NCI-H1105 treated with DMSO at 0.1 percent for 48 hours (cell line): ENCODE measurements at places on chromosomes 5 and 9.

DNA sequence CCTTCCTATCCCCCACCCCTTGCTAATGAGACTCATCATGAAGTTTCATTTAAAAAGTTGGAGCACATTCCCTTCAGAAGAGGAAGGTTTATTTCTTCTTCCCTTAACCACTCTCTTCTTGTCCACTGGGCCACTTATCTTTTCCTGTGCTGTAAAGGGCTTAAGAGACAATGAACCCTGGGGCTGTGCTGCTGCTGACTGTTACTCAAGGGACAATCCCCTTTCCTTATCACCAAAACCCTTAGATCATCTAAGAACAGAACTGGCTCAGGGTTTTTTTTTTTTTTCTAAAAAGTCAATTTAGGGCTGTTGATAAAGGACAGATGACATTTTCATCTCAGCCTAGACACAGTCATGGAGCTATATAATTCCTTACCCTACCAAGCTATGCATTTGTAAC, 29.6 kb downstream of the CAPSL start:
- no peak for DNase-seq

DNA sequence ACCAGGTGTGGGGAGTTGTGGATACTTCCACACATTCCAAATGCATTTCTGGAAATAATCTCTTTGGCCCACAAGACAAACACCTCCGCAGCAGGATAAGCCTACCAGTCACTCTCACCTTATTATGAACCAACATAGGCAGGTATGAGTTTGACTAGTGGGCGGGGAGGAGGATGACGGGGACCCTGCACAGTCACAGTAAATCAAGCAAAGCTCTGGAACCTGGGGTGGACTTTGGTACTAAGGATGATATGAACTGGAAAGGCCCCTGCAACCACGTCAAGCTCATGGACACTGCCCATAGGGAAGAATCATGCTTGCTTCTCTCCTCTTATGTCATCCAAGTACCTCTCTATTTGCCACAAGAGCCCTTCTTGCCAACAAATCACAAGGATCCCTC, 259.4 kb downstream of the HSPA4 start:
- DNase-seq: no peak

DNA sequence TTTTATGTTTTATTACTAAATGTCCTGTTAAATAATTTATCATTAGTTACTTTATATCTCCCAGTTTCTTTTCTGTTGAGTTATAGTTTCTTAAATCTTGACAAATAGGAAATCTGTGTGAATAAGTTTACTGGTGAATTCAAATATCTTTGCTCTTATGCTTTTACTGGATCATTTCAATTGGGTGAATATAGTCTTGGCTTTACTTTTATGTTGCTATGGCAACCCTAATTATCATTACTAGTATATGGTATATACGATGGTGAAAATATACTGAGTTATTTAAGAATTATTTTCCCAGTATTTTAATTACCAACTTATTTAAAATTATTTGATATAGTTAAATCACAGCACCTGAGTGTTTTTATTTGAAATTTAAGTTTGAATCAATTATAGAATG, 363.0 kb downstream of the CDH10 start:
- DNase-seq: no peak

DNA sequence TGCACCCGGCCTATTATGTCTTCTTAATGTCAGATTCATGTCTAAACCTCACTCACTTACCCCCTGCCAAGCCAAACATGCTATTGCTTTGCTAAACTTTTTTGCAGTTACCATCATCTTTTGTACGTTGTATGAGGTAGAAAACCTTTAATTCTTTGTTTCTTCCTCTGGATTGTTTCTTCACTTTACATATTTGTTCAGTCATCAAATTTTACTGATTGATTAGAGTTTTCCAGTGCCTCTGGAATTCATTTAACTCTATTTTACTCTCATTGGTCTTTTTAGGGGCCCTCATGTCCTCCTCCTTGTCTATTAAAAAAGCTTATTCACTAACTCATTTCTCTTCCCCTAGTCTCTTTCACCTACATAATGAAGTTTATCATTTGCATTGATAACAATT, 67.0 kb downstream of the RIC1 start:
- DNase-seq: no peak

- no peak for DNase-seq
These were observed 45.0 kb downstream of the CRB2 start for GRCh38 chr9:123400926-123401503.

- DNase-seq: no peak
These were observed 726.4 kb upstream of the GRAMD2B start for GRCh38 chr5:125696762-125697161.

- no peak for DNase-seq
These were observed 203.5 kb upstream of the RGMB start for GRCh38 chr5:98570010-98570409.

- no peak for DNase-seq
These were observed 24.0 kb downstream of the NME5 start for GRCh38 chr5:138115254-138115653.

DNA sequence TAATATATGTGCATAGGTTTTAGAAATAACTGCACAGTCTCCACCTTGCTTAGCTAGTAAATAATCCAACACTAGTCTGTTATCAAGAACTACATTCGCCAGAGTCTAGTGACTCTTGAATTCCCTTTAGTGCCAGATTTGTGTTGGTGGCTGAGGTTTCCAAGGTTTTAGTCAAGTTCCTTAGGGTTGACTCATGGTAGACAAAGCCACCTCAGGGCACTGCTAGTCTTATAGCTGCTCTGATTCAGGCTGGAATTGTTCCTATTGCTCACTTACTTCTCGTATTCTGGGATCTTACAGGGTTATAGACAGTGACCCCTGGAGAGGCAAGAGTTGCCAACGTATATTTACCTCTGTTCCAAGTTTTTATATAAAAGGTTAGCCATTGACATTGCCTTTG, 1369.8 kb upstream of the CDH9 start:
- DNase-seq: no peak

DNA sequence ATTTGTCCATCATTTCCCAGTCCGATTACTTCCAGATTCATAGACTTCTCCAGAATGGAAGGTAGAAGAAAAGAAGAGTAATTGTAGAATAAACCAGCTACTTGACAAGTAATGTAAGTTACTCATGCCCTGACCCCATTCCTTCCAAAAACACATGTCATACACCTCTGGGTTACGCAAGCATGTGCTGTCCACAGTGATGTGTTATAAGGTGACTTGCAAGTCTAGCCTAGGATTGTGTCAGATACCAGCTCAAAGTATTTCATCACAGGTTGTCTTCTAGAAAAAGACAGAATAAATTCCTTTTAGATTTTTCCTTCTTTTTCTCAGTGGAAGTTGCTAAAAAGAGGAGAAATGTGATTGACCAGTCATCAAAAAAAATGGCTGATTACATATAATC, 8.0 kb upstream of the TLR4 start:
- DNase-seq: no peak

- peak; percentile 61 for DNase-seq
These were observed 14.6 kb downstream of the SMARCA2 start for GRCh38 chr9:2029666-2030170.

- DNase-seq: no peak
These were observed 17.8 kb downstream of the ITK start for GRCh38 chr5:157198277-157198986.

GRCh38 chr5:132751444-132751843, 4.2 kb downstream of the CCNI2 start:
- no peak for DNase-seq

DNA sequence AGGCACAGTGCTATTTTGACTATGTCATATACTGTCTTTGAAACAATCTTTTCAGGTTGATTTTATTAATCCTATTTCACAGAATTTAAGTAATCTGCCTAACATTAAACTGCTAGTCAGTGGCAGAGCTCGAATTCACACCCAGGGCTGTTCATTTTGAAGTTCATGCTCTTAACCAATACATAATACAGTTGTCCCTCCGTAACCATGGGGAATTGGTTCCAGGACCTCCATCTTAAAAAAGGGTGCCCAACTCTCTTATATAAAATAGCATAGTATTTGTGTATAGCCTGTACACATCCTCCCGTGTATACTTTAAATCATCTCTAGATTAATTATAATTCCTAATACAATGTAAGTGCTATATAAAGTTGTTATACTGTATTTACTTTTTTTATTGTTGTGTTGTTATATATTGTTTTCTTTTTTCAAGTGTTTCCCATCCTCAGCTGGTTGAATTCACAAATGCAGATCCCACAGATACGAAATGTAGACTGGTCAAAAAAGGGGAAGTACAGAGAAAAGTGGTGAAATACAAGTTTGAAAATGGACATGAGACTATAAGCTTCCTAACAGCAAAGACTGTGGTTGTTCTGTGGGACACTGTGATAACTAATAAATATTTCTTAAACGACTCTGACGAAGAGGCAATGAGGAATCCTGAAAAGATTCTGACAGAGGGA, 18.3 kb downstream of the RFX3 start:
- DNase-seq: no peak

GRCh38 chr9:137759649-137760321, 117.8 kb upstream of the CACNA1B start:
- DNase-seq: no peak

GRCh38 chr9:96884443-96884842, 30.1 kb upstream of the ZNF782 start:
- no peak for DNase-seq

DNA sequence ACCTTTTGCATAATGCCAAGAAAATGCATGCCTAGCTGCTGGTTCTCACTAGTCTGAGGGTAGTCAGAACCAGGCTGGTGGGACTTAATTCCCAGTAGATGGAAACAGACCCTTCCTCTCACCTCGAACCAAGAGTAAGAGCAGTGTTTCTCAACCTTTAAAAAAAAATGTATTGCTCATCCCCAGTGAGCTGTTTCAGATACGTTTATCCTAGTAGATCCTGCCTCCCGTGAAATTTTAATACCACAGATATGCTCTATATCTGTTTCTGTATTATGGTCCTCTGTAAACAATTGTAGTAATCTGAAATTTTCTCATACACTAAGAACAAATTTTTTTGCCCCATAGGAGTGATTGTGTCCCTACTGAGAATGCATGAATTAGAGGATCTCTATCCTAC, 86.2 kb downstream of the TEK start:
- DNase-seq: no peak

- DNase-seq: peak; percentile 100
These were observed 16.1 kb downstream of the LIFR start for GRCh38 chr5:38540314-38540713.

DNA sequence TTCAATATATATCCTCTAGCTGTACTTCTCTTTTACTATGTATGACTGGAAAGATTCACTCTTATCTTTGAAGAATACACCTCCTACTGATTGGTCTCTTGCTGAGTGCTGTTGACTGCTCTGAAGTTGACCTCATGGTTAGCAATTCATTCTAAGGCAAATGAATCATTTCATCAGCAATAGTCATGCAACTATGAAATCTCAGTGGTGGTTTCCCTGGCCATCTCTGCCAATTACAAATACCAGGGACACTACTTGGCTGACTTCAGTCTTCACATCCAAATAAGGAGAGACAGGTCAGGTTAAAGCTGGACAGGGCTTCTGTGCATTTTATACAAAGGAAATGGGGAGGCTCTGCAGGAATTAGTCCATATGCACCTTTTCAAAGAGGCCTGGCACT, 333.5 kb upstream of the ACTBL2 start:
- no peak for DNase-seq

- DNase-seq: no peak
These were observed 168.5 kb downstream of the ACTL7B start for GRCh38 chr9:108687006-108687987.

GRCh38 chr9:88820055-88820454, 171.2 kb upstream of the S1PR3 start:
- no peak for DNase-seq

GRCh38 chr5:892394-893136, at the start of the genes BRD9 and TRIP13:
TSS of gene BRD9 (minus strand) at chr5:892801. CDS start at chr5:892657, 144 bp downstream.
TSS of gene TRIP13 (plus strand) at chr5:892884. CDS start at chr5:892999, 115 bp downstream.
- peak; percentile 68 for DNase-seq

GRCh38 chr9:125412166-125412565, 150.5 kb downstream of the GAPVD1 start:
- DNase-seq: no peak

GRCh38 chr5:176737746-176738636, 72.4 kb upstream of the UNC5A start:
- DNase-seq: no peak

GRCh38 chr5:140553657-140554056, 3.6 kb downstream of the SRA1 start:
- DNase-seq: no peak

GRCh38 chr5:171701100-171701541, 84.5 kb upstream of the SMIM23 start:
- DNase-seq: no peak

- DNase-seq: no peak
These were observed 105.7 kb downstream of the LURAP1L start for GRCh38 chr9:12880406-12881015.

DNA sequence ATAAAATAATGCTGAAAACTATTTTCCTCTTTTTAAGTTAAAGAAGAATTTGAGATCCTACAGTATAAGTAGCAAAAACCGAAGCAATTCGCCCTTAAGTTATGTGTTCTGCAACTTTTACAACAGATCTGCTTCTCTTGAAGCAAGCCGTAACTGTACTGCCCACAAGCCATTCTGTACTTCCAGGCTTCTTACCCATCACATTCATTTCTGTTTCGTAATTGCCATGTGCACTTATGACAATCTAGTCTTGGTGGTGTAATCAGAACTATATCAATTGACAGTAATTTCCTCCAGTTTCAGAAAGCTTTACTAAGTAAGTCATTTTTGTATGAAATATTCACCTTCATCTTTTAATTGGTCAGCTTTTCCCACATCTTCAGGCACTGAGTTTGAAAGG, 13.8 kb downstream of the SGTB start:
- no peak for DNase-seq

DNA sequence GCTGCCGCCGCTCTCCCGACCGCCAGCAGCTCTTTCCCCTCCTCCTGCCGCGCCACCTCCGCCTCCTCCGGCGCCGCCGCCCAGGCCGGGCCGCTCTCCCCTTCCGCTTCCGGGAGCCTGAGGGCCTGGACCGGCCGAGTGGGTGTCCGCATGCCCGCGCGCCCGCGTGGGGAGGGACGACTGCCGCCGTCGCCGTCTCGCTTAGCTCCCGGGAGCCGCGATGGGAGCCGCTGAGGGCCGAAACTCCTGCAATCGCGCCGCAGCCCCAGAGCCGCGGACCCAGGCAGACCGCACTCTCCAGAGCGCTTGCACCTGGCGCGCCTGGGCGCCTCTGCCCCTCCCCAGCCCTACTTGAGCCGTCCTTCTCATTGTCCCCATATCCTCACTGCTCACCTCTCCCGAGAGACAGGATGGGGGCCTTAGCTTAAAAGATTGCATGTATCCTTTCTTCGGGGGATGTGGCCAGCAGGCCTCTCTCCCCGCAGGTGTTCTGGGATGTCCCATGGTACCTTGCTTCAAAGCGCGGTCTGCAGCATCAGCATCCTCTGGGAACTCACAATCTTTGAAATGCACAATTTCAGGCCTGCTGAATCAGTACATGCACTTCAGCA, at the start of gene ZDHHC21:
Gene ZDHHC21, minus strand, starts transcription at position 182 of the 611 bp plus-strand sequence. CDS start 19,092 bp downstream, outside the sequence.
- DNase-seq: peak; percentile 76

GRCh38 chr5:5380298-5380697, 42.2 kb upstream of the ICE1 start:
- no peak for DNase-seq

- no peak for DNase-seq
These were observed 22.7 kb downstream of the CAVIN4 start for GRCh38 chr9:100600521-100601079.

GRCh38 chr9:92534204-92534603, 1.6 kb downstream of the ECM2 start:
- DNase-seq: no peak
